ENCODE measurements at places on chromosomes 3 and 15. TPM values are rescaled to one million over a fixed set of nuclear protein-coding genes. Genes with fewer than 3 reads are reported as not detected.

AADACL2 gene
- polyA plus RNA-seq, result not detected

IGSF10 gene
- polyA plus RNA-seq, result 0.59 TPM

PLSCR2 gene
- polyA plus RNA-seq, result not detected

DNA sequence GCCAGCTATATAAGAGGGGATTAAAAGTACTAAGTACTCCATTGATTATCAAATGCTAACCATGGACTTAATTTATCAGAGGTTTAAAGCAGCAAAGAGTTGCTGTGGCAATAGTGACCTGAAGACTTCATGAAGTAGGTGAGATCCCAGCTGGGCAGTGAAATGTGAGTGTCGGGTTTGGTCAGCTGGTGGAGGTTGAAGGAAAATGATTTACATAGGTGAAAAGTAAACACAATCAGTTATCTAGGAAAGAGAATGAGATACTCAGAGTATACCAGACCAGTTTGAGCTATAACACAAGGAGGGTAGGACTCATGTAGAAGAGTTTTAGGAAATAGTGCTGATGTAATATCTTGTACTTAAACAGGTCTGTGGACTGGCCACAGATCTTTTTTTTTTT, 16.5 kb upstream of the FBXO22 start:
- DNase-seq, result no peak
- no peaks in the 10 kb centered on the region for H3K27me3 ChIP-seq
- no peaks in the 10 kb centered on the region for H3K4me1 ChIP-seq
- no peak overlapping the region for H3K4me3 ChIP-seq
- H3K36me3 ChIP-seq, result peaks cover 10% of the 10 kb centered on the region

GRCh38 chr3:147215660-147216059, 190.7 kb downstream of the ZIC4 start:
- no peaks in the 10 kb centered on the region for H3K4me1 ChIP-seq
- H3K27me3 ChIP-seq, result no peaks in the 10 kb centered on the region
- H3K27ac ChIP-seq, result no peak overlapping the region
- H3K36me3 ChIP-seq, result no peaks in the 10 kb centered on the region
- H3K4me3 ChIP-seq, result no peak overlapping the region

DNA sequence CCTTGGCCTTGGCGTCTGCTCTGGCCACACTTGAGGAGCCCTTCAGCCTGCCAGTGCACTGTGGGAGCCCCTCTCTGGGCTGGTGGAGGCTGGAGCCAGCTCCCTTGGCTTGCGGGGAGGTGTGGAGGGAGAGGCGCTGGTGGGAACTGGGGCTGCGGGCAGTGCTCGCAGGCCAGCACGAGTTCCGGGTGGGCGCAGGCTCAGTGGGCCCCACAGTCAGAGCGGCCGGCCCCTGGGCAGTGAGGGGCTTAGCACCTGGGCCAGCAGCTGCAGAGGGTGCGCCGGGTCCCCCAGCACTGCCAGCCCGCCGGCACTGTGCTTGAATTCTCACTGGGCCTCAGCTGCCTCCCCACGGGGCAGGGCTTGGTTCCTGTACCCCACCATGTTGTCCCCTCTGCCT, 68.7 kb upstream of the KCNAB1 start:
- DNase-seq, result no peak
- no peak overlapping the region for H3K4me3 ChIP-seq
- H3K27me3 ChIP-seq, result no peaks in the 10 kb centered on the region
- no peaks in the 10 kb centered on the region for H3K36me3 ChIP-seq

- H3K4me3 ChIP-seq, result peak overlapping the region; percentile 90
- H3K4me1 ChIP-seq, result no peaks in the 10 kb centered on the region
- no peak for DNase-seq
- H3K27ac ChIP-seq, result peak overlapping the region; percentile 12
- H3K27me3 ChIP-seq, result no peaks in the 10 kb centered on the region
- H3K36me3 ChIP-seq, result no peaks in the 10 kb centered on the region
Observed at GRCh38 chr15:58771621-58772250, 634 bp downstream of the MINDY2 start.

GRCh38 chr15:82870727-82871320, 61.4 kb downstream of the WHAMM start:
- no peak for DNase-seq
- no peak overlapping the region for H3K4me3 ChIP-seq
- no peak overlapping the region for H3K27ac ChIP-seq
- no peaks in the 10 kb centered on the region for H3K27me3 ChIP-seq
- no peaks in the 10 kb centered on the region for H3K4me1 ChIP-seq
- no peaks in the 10 kb centered on the region for H3K36me3 ChIP-seq

DNA sequence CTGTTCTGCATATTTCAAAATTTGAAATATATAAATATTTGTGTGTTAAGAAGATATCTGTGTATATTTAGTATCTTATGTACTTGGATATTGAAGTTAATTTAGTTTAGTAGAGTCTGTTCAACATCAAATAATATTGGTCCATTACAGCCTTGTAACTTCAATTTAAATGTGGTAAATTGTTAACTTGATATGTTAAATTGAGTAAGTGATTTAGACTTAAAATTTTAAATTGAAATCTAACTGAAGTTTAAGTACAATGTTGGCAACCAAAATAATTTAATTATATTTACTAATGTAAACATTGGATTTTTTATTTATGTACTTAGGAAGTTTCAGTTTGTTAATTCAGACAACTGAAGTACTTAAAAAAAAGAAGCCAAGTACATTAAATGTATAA, 343.9 kb upstream of the DNAJC19 start:
- no peak for DNase-seq
- H3K27me3 ChIP-seq, result no peaks in the 10 kb centered on the region
- no peak overlapping the region for H3K4me3 ChIP-seq

- H3K27me3 ChIP-seq, result no peaks in the 10 kb centered on the region
- H3K4me3 ChIP-seq, result no peak overlapping the region
- H3K36me3 ChIP-seq, result no peaks in the 10 kb centered on the region
- H3K4me1 ChIP-seq, result peaks cover 2% of the 10 kb centered on the region
- no peak overlapping the region for H3K27ac ChIP-seq
Observed at GRCh38 chr3:168581771-168582225, 486.1 kb upstream of the GOLIM4 start.

DNA sequence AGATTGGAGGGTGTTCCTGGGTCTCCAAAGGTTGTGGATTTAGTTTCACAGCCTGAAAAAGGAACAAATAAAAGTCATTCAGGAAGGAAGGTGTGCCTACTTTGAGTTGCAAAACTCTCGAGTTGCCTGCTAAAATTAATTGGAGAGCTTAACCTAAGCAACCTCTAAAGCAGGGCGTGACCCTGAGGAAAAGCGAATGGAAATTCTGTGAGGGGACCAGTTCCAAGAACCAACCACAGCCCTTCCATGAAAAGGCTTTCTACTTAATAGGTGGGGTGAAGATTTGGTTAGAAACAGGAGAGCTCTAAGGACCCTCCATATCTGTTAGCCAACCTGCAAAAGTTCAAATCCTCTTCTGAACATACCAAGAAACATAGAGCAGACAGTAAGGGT, 1.5 kb downstream of the CD80 start:
- no peaks in the 10 kb centered on the region for H3K36me3 ChIP-seq
- peaks cover 3% of the 10 kb centered on the region for H3K4me1 ChIP-seq
- no peak overlapping the region for H3K27ac ChIP-seq
- H3K27me3 ChIP-seq, result no peaks in the 10 kb centered on the region

DNA sequence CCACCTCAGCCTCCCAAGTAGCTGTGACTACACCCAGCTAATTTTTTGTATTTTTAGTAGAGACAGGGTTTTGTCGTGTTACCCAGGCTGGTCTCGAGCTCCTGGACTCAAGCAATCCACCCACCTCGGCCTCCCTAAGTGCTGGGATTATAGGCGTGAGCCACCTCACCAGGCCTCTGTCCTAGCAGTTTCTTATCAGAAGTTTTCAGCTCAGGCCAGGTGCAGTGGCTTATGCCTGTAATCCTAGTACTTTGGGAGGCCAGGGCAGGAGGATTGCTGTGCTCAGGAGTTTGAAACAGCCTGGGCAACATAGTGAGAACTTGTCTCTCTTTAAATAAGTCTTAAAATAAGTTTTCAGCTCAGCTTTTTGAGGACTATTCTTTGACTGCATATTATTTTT, 48.4 kb downstream of the SGO1 start:
- no peak for DNase-seq
- H3K27me3 ChIP-seq, result no peaks in the 10 kb centered on the region
- H3K27ac ChIP-seq, result no peak overlapping the region
- no peaks in the 10 kb centered on the region for H3K4me1 ChIP-seq

DNA sequence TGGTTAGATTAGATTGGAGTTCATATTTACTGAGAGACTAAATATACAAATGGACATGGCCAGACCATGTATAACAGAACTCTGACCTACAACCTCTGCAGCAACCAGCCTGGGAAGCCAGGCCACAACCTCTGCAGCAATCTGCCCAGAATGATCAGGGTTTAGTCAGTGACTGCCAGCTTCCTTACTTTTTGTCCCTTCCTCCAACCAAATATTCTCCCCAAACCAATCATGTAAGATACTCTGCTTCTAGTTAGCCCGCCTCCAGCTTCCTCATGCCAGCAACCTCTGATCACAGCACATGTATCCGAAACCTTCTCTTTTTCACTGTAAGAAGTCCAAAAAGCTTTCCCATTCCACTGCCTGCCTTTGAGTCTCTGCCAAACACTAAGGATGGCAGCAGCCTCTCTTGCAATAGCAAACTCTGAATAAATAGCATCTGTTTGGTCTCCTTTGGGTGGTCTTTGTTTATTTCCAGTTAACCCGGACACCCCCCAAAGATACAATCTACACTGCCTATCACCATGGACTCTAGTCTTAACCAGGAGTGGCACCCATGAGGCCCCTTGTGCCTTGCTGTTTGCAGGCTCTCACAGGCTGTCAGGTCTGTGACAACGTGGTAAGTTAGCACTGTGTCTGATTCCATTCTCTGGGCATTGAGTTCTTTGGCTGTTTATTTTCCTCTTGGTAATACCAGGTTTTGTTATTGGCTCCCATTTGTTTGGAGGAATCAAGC, 102.2 kb downstream of the ERC2 start:
- no peaks in the 10 kb centered on the region for H3K27me3 ChIP-seq
- H3K4me1 ChIP-seq, result no peaks in the 10 kb centered on the region
- no peak for DNase-seq
- no peak overlapping the region for H3K4me3 ChIP-seq
- H3K36me3 ChIP-seq, result no peaks in the 10 kb centered on the region

GRCh38 chr3:173552526-173552925, 155.0 kb downstream of the NLGN1 start:
- no peak overlapping the region for H3K27ac ChIP-seq
- H3K4me1 ChIP-seq, result no peaks in the 10 kb centered on the region
- no peaks in the 10 kb centered on the region for H3K36me3 ChIP-seq

- no peak for DNase-seq
- H3K4me3 ChIP-seq, result no peak overlapping the region
- H3K27ac ChIP-seq, result no peak overlapping the region
Observed at GRCh38 chr3:56404884-56405283, 63.4 kb downstream of the ERC2 start.

All from H1 (cell line).